ENCODE measurements at places on chromosomes 7 and 10.

GRCh38 chr10:65571011-65571570 is 1354.7 kb upstream of the LRRTM3 start:
- no peak for DNase-seq

DNA sequence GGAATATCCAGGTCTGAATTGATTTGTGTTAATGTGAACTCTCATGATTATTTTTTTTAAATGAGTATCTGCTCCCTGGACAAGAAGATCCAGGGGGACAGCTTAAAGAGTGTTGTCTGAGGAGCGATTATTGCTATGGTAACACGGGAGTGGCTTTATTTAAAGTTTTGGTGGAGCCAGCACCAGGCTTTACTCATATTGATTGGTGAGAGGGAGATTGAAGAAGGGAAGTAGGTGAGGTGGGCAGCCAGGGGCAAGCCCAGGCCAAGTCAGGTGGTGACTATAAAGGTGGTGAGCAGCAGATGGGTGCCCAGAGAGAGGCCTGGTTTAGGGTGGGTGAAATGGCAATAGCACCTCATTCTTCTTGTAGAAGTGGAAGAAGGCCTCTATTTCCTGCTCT is 10.2 kb upstream of the AGR2 start:
- DNase-seq: no peak

- no peak for DNase-seq
Observed at GRCh38 chr7:2894118-2894940, 50.2 kb upstream of the GNA12 start.

- no peak for DNase-seq
Observed at GRCh38 chr7:144857463-144857862, 21.6 kb upstream of the TPK1 start.

GRCh38 chr10:132176623-132177500 is 9.9 kb upstream of the DPYSL4 start:
- DNase-seq: no peak

DNA sequence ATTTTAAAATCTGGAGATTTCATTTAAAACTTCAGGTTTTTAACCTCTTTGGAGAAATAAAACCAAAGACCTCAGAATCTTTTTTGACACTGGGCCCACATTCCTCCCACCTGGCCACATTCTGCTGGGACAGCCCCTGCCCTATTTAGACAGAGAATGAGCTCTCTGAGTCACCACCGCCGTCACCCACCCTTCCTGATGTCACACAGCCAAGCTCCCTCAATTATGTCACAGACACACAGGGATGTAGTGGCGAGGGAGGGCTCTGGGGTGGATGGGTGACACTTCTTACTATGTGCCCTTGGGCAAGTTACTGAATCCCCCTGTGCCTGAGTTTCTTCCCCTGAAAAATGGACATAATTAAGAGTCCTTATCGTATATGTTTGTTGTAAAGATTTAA is 162.6 kb downstream of the RAB11FIP2 start:
- DNase-seq: no peak

GRCh38 chr7:155824227-155824886 is 12.1 kb upstream of the SHH start:
- DNase-seq: no peak

DNA sequence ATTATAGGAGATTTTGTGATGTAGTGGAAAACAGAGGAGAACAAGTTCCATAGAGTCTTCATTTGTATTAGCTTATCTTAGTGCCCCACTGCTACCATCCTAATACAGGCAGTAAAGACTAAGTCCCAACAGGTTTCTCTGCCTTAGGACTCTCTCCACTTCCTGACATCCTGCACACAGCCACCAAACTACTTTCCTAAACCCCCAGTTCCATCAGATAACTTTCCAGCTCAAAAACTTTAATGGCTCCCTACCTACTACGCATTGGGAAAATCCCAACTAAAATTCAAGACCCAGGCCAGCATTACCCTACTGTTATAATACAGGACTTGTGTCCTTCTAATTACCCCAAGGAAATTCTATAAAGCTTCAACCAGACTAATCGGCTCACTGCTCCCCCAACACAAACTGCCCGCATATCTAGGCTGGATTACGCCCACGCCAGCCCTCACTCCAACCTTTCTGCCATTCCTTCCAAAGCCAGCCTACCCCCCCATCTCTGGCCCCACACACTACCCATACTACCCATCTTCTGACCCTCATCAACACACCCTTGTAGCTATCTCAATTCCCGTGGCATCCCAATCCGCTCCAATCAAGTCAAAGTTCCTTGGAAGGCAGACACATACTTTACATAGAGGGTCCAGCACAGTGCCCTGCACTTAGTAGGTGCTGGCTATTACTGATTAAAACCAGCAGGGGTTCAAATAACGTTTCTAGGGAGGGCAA is 1.4 kb downstream of the IDE start:
- no peak for DNase-seq

DNA sequence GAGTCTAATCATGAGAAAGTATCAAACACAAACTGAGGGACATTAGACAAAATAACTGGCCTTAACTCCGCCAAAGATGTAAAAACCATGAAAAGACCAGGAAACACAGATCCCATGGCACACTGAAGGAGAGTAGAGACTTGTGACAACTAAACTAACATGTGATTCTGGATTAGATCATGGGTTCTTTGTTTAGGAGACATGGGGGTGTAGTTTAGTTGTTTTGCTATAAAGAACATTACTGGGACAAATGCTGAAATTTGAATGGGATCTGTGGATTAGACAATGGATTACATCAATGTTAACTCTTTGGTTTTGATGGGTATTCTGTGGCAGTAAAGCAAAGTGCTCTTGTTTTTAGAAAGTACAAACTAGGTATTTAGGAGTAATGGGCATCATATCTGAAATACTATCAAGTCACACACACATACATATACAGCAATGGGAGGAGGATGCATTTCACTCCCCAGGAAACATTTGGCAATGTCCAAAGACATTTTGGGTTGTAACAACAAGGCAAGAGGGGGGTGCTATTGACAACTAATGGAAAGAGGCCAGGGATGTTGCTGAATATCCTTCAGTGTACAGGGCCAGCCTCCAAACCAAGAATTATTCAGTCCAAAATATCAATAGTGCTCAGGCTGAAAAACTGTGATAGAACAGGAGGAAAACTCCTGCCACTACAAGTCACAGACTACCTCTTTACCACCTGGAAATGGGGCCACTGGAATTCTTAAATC is 32.4 kb downstream of the WAPL start:
- no peak for DNase-seq

DNA sequence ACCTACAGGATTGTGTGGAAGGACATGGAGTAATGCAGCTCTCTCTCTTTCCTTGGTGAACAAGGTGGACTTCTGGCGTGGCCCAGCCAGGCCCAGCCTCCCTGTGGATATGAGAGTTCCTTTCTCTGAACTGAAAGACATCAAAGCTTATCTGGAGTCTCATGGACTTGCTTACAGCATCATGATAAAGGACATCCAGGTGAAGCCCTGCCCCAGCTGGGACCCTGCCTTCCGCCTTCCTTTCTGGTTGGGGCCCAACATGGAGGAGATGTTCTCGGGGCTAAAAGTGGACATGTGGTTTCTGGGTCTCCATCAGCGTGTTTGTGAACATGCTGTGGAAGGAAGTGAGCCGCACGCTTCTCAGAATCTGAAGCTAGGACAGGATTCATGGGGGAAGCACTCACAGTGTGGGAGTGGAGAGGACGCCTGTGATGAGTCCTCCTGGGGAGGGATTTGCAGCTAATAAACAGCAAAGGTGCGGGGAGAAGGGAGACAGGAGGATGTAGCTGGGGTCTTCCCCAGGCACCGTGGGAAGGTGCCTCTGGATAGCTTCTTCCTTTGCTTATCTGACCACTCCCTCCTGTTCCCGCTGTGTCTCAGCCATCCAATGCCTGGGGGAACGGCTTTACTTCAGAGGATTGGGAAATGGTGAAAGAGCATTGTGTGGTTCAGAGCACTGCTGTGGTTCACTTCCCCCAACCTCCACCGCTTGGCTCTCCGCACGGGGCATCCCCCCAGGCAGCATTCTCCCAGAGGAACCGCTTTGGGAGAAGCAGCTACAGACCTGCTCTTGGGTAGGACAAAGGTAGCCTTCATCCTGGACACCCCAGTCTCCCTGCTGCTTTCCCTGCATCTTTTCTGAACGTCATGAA is 5.5 kb downstream of the CPA5 start:
- DNase-seq: no peak

- no peak for DNase-seq
Observed at GRCh38 chr7:150866932-150867564, 14.7 kb downstream of the AOC1 start.

DNA sequence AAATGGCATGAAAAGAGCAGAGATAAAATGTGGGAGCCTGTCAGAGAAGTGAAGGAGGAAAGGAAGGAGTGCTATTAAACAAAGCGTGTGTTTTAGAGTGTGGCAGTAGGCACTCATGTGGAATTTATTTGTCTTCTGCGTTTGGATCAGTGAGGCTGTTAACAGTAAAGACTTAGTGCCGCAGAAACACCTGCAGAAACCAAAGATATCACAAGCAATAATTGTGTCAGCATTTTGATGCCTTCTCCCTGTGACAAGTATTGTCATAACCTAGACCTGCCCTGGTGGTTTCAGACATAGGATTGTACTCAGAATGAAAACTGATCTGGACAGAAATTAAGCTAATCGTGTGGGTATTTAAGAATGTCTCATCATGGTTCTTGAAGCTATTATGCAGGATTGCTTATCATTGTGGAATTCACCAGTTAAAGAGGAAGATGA is 191.0 kb downstream of the CAMK1D start:
- no peak for DNase-seq

- DNase-seq: no peak
Observed at GRCh38 chr10:89309156-89310055, 7.6 kb downstream of the IFIT2 start.

- DNase-seq: no peak
Observed at GRCh38 chr7:42549866-42550485, 313.0 kb upstream of the GLI3 start.

DNA sequence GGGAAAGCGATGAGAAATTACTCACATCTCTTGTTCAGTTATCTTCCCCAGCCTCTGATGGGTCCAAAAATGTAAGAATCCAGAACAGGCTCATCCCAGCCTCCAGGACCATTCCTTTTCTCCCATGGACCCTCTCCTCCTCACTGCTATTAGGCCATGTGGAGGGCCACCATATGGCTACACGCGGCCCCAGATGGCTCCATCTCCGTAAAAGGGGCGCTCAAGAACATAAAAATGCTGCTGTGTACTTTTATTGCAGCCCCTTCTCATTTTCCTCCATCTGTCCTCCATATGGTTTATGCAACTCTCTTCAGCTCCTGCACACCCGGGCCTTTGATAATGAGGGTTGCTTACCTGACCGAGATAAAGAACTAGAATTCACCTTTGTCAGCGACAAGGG is 166.2 kb downstream of the RAPGEF5 start:
- no peak for DNase-seq

GRCh38 chr10:130914367-130914766 is 397.2 kb downstream of the TCERG1L start:
- DNase-seq: no peak

- DNase-seq: no peak
Observed at GRCh38 chr7:136807598-136807997, 60.9 kb upstream of the CHRM2 start.

- peak; percentile 29 for DNase-seq
Observed at GRCh38 chr10:91552274-91553095, 80.4 kb downstream of the PPP1R3C start.

GRCh38 chr10:124688889-124689670 is 55.1 kb downstream of the FAM53B start:
- no peak for DNase-seq
